ENCODE measurements at places on chromosomes 5 and 9.

GRCh38 chr5:123705741-123706140, 193.8 kb downstream of the CSNK1G3 start:
- DNase-seq = peak; percentile 88

GRCh38 chr5:322281-322941, 897 bp downstream of the AHRR start:
- peak; percentile 56 for DNase-seq

GRCh38 chr9:14432666-14433350, 118.9 kb upstream of the NFIB start:
- DNase-seq = no peak

- DNase-seq = no peak
These were observed 1.3 kb downstream of the LVRN start for GRCh38 chr5:115963566-115963965.

DNA sequence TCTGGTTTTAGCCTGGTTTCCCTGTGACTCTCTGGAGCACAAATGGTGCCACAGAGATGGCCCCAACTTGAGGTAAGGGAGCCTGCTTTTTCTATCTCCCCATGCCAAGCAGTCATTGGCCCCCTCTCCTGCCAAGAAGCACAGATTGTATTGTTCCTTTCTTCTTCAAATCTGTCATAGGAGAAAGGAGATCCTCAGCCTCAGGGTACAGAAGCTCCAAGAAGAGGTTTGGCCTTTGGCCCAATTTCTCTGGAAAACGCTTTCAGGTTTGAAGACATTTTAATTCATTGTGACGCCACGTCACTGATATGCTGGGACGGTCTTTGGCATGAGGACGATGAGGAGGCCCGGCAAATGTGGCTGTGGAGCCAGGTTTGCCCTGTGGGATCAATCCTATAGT, 29.2 kb upstream of the PANK3 start:
- DNase-seq = no peak

GRCh38 chr5:116938488-116938887, 363.9 kb upstream of the SEMA6A start:
- DNase-seq = no peak

DNA sequence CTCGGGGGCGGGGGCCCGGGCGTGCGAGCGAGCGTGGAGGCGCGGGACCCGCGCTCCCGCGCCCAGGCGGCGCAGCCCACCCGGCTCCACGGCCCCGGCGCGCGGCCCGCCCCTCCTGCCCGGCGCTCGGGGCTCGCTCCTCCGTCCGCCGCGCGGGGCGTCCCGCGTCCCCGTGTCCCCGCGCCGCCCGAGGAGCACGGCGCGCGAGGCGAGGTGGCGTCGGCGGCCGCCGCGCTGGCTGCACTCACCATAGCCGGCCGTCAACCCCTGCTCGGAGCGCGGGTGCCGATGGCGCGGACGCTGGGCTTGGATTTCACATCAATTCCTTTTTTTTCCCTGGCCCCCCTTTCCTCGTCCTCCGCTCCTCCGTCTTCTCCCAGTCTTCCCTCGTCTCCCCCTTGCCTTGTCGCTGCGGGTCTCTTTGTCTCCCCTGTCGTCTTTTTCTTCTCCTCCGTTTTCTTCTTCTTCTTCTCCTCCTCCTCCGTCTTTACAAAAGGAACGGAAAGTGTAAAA, 494 bp downstream of the PTCH1 start:
- DNase-seq = peak; percentile 12

All from AG10803 (cell line).